ENCODE measurements at places on chromosomes 11 and 22.

DNA sequence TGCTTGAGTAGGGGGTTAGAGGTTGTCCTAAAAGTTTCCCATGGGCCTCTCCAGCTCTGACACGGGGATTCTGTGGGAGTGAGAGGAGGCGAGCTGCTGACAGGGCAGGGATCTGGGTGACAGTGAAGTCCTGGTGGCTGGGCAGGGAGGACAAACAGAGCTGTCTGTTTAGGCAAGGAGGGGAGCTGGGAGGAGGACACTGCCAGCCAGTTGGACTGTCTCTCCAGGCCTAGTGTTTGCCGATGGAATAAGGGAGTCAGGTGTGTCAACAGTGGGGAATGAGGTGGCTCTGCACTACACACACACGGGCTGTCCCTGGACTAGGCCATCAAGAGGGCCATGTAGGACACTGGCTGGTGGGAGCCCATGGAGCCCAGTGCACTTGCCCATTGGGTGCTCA lies 20.6 kb upstream of the SYT7 start:
- no peak for DNase-seq

GRCh38 chr11:134146598-134146997 lies 77.2 kb downstream of the NCAPD3 start:
- no peak for DNase-seq

GRCh38 chr11:33777906-33778305 lies 3.6 kb upstream of the FBXO3 start:
- DNase-seq: no peak

GRCh38 chr11:118033443-118033842 lies 43.4 kb upstream of the TMPRSS4 start:
- DNase-seq: no peak

DNA sequence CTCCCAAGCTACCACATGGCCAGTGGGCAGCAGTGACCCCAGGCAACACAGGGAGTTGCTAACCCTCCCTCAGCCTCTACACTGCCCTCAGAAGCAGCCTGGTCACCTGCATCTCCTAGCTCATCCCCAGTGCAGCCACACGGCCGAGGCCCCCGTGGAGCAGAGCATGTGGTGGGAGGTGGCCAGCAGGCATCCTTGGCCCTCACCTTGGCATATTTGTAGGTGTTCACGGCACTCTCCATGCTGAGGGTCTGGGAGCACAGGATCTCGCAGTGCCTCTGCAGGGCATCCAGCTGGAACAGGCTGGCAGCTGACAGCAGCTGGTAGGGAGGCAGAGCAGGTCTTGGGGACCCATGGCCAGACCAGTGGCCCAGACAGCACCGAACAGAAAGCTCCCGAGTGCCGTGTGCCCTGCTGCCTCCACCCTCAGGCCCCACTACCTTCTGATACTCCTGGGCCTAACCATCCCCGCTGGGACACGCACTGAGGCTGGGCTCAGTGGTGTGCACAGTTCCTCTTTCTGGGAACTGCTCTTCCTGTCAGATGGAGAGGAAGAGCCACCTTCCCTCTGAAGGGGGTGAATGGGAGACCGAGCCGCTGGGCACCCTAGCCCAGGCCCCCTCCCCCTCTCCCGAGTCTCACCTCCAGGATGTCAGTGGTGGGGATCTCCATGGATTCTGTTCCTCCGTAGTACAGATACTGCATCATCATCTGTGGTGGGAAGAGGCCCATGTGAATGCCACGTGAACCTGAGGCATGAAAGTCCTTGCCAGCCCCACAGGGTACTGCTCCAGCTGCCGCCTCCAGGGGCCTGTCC lies 48.8 kb downstream of the NAT10 start:
- DNase-seq: no peak

GRCh38 chr11:62176766-62177165 lies 13.2 kb upstream of the SCGB1D1 start:
- no peak for DNase-seq

GRCh38 chr22:32701034-32701433 lies 100.5 kb upstream of the TIMP3 start:
- no peak for DNase-seq

- DNase-seq: no peak
Observed at GRCh38 chr11:61814247-61814957, 2.4 kb downstream of the FADS1 start.

DNA sequence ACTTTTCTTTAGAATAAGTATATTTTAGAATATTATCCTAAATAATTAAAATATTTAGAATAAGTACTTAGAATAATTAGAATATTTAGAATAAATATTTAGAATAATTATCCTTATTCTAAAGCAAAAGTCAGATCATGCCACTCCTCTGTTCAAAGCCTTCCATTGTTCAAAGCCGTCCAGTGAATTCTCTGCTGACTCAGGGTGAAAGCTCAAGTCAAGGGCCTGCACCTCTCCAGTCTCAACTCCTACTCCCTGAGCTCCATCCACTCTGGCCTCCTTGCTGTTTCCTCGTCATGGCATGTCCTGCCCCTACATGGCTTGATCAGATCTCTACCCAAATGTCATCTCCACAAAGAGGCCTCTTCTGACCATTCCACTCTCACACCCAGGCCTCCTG lies 30.0 kb downstream of the PLEKHA7 start:
- no peak for DNase-seq

DNA sequence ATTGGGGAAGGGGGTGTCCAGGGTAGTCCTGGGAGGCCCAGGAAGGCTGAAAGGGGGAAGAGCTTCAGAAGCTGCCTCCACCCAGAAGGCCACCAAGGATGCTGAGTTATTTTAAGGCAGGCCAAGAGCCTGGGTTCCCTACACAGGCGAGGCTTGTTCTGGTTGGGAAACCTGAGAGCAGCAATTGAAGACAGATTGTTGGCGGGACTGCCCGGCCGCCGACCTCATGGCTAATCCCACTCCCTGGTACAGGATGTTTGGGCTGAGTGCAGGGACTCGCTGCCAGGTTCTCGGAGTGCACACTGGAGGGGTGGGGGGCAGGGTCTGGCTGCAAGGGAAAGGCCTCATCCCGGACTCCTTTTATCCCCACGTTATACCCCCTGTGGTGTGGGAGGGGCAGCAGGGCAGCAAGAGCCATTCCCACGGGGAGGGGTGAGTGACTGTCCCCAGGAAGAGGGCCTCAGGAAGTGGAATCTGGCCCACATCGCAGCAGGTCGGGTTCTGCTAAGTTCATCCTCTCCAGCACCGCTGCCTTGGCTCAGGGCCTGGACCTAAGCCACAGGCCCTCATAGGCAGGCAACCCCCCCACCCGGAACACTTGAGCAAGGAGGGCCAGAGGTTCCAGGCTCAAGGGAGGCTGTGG lies 43.6 kb upstream of the PRR5 start:
- no peak for DNase-seq

DNA sequence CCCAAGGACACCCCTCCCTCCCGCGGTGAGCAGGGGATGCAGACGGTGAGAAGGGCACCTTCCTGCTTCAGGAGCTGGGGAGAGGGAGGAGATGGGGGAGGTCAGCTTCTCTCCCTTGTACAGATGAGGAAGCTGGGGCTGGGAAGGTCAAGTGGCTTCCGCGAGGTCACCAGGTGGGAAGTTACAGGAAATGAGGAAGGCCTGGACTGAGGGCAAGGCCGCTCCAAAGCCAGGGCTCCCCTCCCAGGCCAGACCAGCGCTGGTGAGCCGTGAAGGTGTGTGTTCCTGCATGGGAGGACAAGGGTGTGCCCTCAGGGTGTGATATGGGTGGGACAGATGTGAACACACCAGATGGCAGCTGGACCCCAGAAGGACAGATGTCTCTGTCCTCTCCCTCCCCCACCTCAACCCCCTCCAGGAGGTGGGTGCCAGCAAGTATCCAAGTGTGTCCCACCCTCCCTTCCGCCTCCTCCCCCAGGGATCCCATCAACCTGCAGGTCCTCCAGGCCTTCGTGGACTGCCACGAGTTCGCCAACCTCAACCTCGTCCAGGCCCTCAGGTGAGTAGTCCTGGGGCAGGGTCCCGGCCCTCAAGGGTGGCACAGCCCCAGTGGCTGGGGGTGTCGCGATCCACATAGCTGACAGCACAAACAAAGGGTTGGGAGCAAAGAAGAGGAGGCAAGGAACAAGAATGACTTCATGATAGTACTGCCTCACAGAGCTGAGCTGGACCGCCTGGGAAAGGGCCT lies 16.6 kb downstream of the CYTH4 start:
- DNase-seq: no peak

GRCh38 chr22:45399712-45400445 lies 13.5 kb downstream of the SMC1B start:
- DNase-seq: peak; percentile 1

- DNase-seq: no peak
Observed at GRCh38 chr11:34886609-34887008, 29.6 kb downstream of the APIP start.

DNA sequence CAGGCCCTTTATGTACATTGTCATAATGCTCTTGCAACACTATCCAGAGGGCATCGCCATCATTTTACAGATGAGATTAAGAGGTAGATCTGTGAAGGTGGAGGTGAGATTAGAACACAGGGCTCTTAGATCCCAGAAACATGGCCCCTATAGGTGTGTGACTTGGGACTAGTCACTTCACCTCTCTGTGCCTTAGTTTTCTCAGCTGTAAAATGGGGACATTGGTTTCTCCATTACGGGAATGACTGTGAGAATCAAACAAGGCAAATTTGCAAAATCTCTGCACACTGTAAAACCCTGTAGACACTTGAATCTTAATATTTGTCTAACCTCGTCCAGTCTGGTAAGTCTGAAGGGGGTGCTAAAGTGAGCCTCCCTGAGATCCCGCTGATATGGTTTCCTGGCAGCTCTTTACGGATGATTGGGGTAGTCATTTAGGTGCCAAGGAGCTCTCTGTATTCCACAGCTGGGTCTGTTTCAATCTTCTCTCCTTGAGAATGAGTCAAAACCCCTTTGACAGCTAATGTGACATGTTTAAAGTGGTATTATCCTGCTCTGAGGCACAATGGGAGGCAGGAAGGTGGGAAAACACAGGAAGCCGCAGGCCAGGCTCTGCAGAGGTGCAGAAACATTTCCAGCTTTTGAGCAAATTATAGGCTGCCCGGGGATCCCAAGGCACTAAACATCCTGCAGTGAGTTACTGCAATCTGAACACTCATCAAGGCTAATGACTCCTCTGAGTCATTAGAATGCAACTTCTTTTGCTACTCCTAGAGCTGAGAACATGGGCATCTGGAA lies 140.8 kb downstream of the CCDC81 start:
- DNase-seq: no peak

DNA sequence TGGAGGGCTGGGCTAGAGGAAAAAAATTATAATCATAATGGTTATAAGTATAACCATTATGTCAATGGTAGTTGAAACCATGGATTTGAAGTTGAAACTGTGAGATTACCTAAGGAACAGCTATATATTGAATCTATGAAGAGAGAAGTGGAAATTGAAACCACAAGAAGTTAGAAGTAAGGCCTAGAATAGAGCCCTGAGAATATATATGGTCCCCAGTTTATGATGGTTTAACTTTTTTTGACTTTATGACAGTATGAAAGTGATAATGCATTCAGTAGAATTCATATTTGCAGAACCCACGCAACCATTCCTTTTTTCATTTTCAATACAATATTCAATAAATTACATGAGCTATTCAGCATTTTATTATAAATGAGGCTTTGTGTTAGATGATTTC lies 15.0 kb downstream of the AASDHPPT start:
- DNase-seq: no peak

DNA sequence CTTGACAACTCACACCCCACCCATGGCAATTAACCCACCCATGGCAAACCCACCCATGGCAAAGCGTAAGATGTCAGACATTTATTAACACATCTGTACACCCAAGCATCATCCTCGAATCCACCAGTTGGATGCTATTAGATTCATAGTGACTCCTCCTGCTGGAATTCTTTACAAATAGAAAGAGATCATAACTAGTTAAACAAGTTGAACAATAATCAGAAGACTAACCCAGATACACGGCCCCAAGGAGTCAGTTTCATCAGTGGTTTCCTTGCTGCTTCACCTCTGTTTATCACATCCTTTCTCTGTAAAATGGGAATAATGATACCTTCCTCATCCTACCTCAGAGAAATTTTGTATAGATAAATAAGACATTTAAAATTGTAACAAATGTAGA lies 5.1 kb downstream of the GTPBP1 start:
- DNase-seq: no peak

DNA sequence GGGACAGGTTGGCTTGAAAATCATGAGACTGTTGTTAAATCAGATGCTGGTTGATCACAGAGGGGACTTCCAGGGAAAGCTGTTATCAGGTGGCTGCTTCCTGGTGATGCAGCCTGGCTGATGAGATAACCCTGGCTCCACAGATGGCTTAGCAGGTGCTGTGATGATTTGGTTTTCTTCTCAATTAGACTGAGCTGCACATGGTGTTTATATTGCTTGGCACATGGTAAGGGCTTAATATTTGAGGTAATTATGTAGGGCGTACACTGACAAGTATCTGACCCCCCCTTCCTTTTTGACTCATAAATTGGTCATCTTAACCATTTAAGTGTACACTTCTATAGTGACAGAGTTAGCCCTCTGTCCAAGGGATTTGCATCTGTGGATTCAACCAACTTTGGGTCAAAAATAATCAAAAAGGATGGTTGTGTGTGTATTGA lies 7.0 kb downstream of the RPS3 start:
- no peak for DNase-seq

DNA sequence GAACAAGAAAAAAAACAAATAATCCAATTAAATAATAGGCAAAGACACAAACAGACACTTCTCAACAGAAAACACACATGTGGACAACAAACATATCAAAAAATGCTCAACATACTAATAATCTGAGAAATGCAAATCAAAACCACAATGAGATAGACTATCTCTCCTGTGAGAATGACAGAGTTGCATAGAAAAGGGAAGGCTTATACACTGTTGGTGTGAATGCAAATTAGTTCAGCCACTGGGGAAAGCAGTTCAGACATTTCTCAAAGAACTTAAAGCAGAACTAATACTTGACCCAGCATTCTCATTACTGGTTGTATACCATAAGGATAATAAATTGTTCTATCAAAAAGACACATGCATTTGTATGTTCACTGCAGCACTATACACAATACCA lies 637.8 kb upstream of the LUZP2 start:
- DNase-seq: no peak

- DNase-seq: peak; percentile 94
Observed at GRCh38 chr11:132402071-132402684, 1031.8 kb downstream of the NTM start.

GRCh38 chr22:45006964-45007390 lies 2.8 kb downstream of the PHF21B start:
- DNase-seq: peak; percentile 24

All from NCI-H1105 (cell line).